Retinal pigment epithelial cell (primary cell): ENCODE measurements at places on chromosomes 2 and 18.

DNA sequence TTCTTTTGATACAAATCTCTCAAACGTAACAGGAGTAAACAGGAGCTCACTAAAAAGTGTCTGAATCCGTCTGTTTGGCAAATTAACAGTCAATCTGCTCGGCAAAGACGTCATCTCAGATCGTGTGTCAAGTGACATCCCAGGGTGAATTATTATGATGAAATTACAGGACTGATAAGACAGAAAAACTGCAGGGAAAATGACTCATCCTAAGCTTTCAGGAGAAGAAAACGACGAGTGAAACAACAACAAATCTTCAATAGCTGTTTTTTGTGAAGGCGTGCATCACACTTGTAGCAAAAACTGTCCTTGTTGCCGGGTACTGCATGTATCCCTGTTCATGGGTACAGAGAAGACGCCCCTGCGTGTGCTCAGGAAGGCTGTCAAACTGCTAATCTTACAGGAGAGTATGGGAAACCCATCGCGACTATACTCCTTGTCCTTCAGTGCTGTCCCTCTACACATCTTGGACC, 24.9 kb downstream of the EPB41L3 start:
- no peak for DNase-seq

GRCh38 chr2:43540021-43540779, 55.6 kb downstream of the THADA start:
- no peak for DNase-seq

- DNase-seq = no peak
Observed at GRCh38 chr18:58338141-58338540, 290.8 kb downstream of the ALPK2 start.

GRCh38 chr2:112757265-112757664, 7.1 kb downstream of the CKAP2L start:
- no peak for DNase-seq

- no peak for DNase-seq
Observed at GRCh38 chr2:231800493-231801091, 14.3 kb downstream of the COPS7B start.

DNA sequence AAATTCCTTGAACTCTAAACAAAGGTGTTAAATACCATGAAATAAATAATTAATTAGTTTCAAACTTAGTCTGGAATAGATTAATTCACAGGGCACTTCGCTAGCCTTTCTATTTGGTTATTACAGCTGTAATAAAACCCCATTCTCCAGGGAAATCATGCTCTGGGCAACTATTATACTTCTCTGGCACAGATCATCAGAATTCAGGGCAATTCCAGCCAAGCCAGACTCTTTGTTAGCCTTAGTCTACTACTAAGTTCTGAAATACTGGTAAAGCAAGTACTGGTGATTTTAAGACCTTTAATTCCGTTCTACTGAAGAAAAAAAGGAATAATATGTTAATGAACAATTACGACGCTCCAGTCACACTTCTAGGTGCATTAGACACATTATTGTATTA, 123.4 kb upstream of the PDE1A start:
- DNase-seq = no peak

DNA sequence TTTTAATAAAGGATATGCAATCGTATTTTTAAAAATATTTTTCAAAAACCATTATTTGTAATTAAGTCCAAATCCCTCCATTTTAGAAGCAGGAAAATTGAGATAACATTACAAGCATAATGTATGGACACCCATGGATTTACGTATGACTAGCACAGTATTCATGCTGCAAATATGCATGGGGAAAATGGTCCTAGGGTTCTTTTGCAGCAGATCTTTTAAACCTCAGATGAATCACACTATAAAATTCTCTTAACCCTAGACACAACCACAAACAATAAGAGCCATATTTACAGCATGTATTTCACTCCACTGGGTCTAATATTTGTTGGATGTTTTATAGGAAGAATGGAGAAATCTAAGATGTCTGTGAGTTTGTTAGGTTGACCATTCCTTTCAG, 453.4 kb downstream of the TGIF1 start:
- DNase-seq = peak; percentile 47

DNA sequence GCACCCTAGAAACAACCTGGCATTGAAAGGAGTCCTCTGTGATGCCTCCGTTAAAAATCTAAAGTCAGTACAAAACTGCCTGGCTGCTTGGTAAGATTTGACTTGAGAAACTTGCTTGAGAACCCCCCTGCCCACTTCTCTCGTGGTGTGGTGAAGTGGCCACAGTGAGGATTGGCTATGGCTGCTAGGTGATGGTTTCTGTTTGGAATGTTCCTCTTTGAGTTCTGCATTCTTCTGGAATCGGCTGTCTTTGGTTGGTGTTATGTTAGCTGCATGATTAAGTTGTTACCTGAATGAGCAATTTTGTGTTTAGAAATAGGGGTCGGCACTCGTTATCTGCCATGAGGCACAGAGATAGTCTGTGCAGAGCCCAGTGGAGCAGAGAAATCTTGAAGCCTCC, 21.7 kb upstream of the SAG start:
- no peak for DNase-seq

DNA sequence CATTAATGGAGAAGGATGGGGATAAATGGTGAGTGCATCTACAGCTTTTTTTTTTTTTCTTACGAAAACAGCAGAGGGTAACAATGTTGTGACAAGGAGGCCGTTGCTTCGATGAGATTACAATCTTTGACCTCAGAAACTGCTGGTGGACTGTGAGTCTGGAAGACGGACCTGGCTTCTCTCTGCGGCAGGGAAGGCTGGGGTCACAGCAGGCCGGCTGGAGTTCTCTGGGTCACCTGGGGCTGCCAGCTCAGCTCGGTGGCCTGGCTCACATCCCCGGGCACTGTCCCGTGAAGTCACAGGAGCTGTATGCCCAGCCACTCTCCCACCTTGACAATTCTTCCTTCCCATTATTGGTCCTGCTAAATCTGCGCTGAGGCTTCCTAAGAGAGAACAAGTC, 160.8 kb downstream of the ACKR3 start:
- DNase-seq = no peak

DNA sequence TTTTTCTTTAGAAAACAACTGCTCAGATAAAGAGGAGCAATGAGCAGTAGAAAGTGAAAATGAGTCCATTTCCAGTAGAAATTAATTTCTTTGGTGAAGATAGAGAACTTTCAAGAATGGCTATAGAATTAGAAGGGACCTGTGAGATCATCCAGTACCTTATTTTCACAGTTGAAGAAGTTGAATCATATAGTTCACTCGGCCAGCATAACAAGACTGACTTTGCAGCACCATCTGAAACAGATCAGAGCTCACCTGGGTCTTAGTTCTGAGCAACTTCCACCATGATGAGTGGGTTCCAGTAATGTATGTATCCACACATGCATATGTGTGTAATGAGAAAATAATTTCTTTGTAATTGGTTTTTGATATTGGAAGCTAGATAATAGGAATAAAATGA, 58.6 kb downstream of the CERS6 start:
- DNase-seq = no peak

- DNase-seq = no peak
Observed at GRCh38 chr18:2032036-2032435, 539.3 kb downstream of the METTL4 start.

DNA sequence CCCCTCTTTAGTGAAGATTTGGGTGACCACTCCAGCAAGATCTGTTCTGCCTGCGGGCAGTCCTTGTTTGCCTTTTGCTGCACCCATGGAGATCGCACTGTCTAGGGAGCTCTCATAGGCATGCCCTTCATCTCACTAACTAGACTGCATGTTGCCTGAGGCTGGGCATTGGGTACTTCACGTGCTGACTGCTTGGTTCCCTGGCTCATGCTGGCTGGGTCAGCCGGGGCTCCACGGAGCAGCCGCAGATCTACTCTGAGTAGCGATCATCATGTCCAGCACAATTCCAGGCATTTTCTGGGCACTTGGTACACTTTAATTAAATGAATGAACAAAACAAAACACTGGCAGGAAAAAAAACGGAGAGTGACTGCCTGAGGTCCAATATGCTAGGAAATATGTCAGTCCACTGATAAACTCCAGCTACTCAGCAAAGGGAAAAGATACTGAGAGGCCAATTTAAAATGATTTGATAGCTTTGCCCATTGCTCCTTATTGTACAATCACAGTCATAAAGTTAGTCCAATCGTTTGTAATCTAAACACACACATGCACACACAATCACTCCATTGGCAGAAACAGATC, 220.3 kb downstream of the C1D start:
- DNase-seq = no peak

- DNase-seq = no peak
Observed at GRCh38 chr2:64137996-64138395, 6.2 kb downstream of the PELI1 start.

DNA sequence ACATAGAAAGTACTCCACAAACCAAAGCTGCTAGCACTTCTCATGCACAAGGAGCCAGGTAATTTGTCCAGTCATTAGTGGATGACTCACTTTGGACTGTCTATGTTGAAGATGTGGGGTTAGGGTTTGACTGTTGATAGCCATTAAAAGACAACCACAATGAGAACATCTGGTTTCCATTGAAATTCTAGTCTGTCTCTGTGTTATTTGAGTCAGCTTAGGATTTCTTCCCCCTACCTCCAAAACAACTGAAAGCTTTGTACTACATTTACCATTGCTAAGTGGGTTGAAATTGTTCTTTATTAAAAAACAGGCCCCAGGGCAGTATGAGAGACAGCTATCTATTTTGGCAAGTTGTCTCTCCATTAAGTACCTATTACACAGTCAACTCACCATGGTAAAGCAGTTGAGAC, 50.2 kb upstream of the ANKRD44 start:
- no peak for DNase-seq

DNA sequence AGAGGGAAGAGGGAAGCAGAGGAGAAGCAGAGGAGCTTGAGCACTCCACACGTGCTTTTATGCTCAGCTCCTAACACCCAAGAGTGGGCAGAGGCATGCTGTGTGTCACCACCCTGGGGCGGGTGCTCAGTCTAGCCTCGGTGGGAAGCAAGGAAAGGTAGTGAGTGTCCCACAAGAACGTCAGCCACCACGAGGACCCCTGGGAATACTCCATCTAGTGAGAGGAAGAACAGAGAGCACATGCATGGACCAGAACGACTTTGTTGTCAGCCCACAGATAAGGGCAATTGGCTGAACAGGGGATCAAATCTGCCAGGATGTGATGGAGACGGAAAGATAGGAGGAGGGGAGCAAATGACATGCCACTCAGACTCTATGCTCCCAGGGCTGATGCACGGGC, 83.4 kb downstream of the XDH start:
- no peak for DNase-seq

DNA sequence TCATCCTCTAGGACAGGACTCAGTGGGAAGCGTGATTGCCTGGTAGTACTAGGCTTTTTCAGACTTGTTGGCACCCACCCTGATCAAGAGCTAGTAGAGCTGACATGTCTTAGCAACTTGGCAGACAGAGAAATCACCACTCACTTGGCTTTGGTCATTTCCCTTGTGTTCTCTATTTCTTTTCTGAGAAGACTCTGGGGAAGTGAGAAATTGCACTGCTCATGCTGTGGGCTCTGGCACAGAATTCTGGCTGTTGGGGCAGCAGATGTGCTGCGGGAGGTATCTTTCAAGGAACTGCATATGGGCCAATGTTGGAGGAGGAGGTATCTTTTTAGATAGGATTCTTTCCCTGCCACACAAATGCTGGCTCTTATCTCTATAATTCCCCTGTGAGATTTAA, 529.1 kb upstream of the MEX3C start:
- no peak for DNase-seq

DNA sequence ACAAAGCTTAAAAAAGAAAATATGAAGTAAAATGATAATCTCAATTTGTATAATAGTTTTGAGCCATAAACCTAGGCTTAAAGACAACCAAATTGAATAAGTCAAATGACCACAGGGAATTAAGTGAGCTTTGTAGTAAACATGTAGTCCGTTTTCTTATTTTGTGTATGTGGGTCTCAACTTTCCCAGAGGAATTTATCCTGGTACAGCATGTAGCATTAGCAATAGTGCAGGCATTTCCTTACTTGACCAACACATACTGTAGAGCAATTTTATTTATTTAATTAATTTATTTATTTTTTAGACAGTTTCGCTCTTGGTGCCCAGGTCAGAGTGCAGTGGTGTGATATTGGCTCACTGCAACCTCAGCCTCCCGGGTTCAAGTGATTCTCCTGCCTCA, 37.5 kb upstream of the MTCL1 start:
- DNase-seq = no peak

DNA sequence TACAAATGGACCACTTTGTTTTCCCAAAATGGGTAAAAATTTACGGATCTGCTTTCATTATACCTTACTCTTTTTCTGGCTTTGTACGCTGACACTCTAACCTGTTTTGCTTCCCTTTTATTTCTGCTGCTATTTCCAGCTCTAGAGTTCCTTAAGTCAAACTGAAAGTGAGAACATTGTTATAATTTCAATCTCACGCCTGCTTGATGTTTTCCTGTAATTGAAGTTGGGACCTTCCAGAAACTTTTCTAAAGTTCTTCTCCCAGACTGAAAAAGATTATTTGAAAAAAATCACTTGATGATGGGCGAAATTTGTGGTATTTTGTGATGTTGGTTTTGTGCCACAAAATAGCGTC, 1.8 kb downstream of the GLS start:
- no peak for DNase-seq

GRCh38 chr2:78549766-78550165, 475.7 kb upstream of the REG3G start:
- DNase-seq = no peak

DNA sequence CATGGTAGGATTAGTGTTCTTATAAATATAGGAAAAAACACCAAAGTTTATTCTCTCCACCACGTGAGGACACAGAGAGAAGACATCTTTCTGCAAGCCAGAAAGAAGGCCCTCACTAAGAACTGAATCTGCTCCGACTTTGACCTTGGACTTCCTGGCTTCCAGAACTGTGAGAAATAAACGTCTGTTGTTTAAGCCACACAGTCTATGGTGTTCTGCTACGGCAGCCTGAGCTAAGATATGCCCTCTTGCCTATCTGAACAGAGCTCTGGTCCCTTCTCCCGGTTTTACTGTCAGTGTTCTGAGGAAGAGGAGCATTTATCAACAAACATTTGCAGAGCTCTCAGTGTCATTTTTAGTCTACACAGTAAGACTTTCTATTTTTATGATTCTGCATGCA, 131.3 kb downstream of the DOK6 start:
- no peak for DNase-seq

GRCh38 chr18:53266850-53267249, 926.9 kb downstream of the DCC start:
- DNase-seq = no peak

- DNase-seq = no peak
Observed at GRCh38 chr2:44793322-44793870, 148.1 kb upstream of the SIX3 start.

DNA sequence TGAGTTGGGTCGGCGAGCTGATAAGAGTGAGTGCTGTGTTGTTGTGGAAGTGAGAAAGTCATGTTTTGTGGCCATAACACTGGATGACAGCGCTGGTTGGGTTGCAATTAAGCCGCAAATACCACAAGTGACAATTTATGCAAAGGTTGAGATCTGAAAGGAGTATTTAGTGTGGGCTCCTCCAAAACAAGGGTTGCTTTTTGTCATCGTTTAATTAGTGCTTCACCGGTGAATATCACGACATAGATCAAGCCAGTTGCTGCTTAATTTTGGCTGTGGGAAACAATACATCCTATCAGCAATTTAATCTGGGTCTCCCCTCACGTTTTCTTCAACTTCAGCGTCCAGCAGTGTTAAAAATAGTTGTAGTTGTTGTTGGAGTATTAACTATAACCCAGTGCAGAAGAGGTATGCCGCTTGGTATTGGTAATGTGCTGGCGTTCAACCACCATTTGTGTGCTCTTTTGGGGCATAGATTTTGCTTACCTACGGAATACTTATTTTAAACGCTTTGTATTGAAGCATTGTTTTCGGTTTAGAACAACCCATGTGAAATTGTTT, 662 bp downstream of the ACVR2A start:
- DNase-seq = no peak

GRCh38 chr2:170369894-170370293, 191.9 kb downstream of the MYO3B start:
- no peak for DNase-seq
